Stimulated activated CD8-positive, alpha-beta memory T cell treated with anti-CD3 and anti-CD28 coated beads, Interleukin-7, amount 100 ng/mL, for 1 hour (primary cell): ENCODE measurements at places on chromosomes 5 and 9.

DNA sequence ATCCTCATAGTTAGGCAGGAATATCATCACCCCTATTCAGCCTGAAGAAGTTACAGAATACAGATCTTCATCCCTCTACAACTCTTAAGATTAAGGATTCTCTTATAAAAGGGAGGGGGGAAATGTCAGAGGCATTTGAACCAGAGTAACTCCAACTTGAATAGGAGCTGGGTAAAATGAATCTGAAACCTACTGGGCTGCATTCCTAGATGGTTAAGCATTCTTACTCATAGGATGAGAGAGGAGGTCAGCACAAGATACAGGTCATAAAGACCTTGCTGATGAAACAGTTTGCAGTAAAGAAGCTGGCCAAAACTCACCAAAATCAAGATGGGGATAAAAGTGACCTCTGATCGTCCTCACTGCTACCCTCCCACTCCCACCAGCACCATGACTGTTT lies 14.4 kb downstream of the FREM1 start:
- DNase-seq, result no peak

GRCh38 chr9:129720865-129721545 lies 31.8 kb downstream of the PTGES start:
- DNase-seq, result no peak

GRCh38 chr5:4730279-4730678 lies 409.9 kb upstream of the ADAMTS16 start:
- no peak for DNase-seq

DNA sequence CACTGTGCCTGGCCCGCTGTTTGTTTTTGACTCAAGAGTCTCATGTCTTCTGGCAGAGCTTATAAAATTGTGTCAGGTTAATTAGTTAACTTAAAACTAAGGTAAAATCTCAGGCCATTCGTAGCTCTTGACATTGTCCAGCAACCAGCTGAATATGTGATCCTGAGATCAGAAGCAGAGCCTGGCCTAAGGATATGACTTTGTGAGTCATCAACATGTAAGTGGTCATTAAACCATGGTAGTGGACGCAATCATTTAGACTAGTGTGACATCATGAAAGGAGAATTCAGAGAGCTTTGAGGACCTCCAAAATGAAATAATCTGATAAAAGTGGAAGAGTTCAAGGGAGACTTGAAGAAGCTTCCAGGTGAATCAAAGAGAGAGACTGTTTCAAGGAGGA lies 23.3 kb downstream of the SPZ1 start:
- no peak for DNase-seq
